Fibroblast of upper back skin (primary cell): ENCODE measurements at places on chromosomes 3 and 15.

DNA sequence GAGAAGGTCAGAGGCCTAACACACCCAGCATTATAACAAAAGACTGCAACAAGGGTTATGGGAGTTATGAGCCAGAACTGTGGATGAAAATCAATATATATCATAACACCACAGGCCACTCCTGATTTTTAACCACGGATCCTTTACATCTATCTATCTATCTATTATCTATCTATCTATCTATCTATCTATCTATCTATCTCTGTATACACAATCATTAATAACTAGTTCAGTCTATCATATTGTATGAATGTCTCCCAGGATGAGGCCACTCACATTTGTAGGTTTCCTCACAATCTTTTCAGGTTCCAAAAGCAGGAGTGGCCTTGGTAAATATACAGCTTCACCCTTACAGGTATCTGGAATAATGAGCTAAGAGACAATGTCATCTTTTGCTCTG, 94.2 kb downstream of the PDCD6IP start:
- DNase-seq, result no peak

- DNase-seq, result no peak
Observed at GRCh38 chr15:78925956-78926743, 18.7 kb downstream of the CTSH start.

- DNase-seq, result peak; percentile 24
Observed at GRCh38 chr15:101486696-101487459, 2.6 kb downstream of the PCSK6 start.

- DNase-seq, result no peak
Observed at GRCh38 chr3:113252553-113252952, 41.2 kb downstream of the BOC start.

DNA sequence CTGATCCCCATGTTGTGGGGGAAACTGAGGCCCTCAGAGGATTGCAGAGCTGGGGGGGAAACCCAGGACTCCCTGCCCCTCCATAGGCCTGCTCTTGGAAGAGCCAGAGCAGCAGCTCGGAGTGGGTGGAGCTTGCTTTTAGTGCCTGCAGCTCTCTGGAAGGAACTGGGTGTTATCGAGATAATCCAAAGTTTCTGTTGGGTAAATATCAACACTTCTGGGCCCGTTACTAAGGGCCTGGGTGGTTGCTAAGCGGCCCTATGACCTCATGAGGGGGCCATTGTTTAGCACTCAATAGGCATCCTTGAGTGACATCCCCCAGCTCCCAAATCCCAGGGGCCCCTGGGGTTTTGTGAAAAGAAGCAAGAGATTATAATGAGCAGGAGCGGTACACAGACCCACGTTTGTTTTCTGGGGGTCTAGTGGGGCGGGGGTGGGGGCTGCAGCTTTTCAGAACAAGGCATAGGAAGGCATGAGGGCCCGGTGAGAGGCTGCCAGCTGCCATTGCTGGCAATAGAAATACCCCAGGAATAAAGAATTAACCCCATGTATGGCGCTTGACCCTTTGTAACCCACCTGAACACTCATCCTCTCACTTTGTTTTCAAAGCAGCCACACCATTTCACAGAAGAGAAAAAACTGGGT, 48.3 kb upstream of the ATP2B2 start:
- DNase-seq, result no peak

DNA sequence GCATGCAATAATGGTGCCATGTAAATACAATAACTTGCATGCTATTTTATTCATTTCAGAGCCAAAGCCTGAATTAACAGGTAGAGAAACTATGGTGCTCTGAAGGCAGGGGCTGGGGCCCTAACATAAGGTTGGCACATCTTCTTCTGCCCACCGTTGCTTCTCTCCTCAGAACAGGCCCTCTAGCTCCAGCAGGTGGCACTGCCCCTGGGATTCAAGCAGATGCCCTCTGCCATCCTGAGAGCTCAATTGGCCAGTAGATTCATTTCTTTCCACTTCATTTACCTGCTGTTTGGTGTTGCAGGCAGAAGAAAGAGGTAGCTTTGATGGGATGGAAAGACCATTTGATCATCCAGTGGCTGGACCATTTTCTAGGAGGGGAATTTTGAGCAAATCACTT, 130.5 kb downstream of the FOXB1 start:
- no peak for DNase-seq

- DNase-seq, result no peak
Observed at GRCh38 chr15:95558131-95558530, 772.4 kb upstream of the NR2F2 start.

GRCh38 chr3:42247576-42248027, 18.4 kb downstream of the CCK start:
- DNase-seq, result peak; percentile 62

- no peak for DNase-seq
Observed at GRCh38 chr15:37794947-37795346, 139.5 kb upstream of the TMCO5A start.

DNA sequence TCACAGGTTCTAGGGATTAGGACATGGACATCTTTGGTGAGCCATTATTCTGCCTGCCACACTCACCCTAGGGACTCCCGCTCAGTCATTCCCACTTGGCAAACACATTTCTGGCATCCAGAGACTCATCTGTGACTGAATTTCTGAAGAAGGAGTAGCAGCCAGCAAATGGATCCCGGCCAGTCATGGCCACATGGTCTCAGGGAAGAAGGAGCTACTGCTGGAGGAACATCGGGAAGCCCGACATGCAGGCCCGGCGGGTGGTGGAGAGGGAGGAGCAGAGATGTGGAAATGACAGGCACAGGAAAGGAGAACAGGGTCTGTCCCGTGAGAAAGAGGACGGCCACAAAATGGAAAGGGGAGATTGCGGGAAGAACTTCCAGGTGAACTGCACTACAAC, 65.4 kb downstream of the SEMA5B start:
- DNase-seq, result no peak

GRCh38 chr3:16476636-16477035, 36.9 kb downstream of the RFTN1 start:
- peak; percentile 97 for DNase-seq

- DNase-seq, result no peak
Observed at GRCh38 chr3:113148284-113148683, 63.1 kb upstream of the BOC start.

DNA sequence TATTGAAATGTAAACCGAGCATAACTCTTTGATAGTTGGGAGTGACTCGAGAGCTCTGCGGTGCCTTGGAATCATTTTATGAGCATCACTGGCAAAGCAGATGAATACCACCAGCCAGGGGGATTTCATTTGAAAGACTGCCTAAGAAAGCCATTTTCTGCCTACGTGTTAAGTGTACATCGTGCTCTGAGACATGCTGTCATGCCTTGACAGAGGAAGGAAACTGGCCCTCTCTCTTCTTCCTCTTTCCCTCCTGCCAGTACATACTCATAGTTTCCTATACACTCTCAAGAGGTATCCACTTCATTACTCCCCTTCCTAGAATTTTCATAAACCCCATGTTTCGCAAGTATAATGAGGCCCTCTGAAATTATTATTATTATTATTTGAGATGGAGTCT, 8.8 kb downstream of the BCL2A1 start:
- no peak for DNase-seq

GRCh38 chr3:195748661-195749060, 27.9 kb downstream of the MUC20 start:
- DNase-seq, result no peak

GRCh38 chr15:78308422-78309032, 9.1 kb upstream of the SKIC8 start:
- DNase-seq, result peak; percentile 70

GRCh38 chr15:47340571-47340920, 376.8 kb upstream of the SEMA6D start:
- no peak for DNase-seq

GRCh38 chr3:155112661-155113389, 32.7 kb downstream of the MME start:
- no peak for DNase-seq

DNA sequence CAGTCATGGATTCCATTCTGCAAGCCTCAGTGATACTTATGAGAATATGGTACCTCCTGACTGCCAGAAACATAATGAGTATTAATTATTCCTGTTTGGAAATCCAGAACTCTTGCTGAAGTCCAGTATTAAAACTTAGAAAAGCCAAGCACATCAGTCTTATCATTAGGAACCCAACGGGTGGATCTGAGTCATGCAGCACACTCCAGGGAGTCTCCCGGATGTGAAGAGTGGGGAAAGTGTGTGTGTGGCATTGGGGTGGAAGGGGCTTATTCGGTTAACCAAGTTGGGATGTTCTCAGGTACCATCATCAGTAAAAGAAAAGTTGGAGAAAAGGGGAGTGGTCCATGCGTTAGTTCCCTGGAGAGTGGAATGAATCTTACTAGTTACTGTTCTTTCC, 181.1 kb downstream of the PLCL2 start:
- DNase-seq, result no peak

DNA sequence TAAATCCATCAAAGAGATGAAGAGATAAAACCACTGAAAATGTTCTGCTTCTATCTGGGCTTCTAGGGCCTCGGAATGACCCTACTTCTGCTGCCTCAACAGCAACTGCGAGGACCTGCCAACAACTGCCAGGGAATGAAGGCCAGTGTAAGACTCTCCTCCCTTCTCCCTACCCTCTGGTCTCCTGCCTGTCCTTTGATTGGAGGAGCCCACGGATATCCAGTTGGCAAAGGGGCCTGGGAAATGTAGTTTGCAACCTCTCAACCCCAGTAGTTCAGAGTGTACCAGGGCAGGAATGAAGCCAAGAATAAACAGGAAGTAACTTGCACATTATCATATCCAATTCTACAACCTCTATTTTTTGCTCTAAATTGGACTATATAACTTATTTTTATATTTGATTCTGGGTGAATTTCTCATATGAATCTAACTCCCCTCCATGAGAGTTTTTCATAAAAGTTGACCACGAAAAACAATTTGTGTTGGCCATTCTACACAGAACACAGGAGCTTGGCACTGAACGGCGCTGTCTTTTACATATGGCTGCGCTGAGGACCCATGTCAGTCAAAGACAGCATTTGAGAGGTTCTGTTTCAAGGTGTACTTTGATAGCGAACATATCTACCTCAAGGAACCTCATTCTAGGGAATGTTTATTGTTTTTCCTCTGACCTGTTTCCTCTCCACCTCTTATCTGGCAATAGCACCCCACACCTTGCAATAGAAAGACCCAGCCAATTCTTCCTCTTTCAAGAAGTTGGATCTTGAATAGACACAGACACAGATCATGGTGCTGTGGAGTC, 91.1 kb upstream of the RNF7 start:
- peak; percentile 49 for DNase-seq

DNA sequence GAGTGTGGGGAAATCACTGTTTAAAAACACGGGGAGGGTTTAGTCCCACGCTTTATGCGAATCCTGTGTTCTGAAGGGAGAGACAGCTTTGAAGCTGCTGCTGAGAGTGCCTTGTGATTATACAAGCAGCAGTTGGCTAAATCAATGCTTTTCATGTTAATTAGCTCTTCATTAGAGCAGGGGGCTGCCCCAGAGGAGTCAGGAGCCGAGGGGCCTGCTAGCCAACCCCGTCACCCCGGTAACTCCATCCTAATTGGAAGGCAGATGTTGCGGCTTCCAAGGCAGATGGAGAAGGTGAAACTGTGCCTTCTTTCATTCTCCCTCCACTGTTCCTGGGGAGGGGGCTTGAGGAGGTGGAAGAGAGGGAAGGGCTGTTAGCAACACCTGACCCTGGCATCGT, 92.4 kb upstream of the ANKRD34C start:
- DNase-seq, result no peak

DNA sequence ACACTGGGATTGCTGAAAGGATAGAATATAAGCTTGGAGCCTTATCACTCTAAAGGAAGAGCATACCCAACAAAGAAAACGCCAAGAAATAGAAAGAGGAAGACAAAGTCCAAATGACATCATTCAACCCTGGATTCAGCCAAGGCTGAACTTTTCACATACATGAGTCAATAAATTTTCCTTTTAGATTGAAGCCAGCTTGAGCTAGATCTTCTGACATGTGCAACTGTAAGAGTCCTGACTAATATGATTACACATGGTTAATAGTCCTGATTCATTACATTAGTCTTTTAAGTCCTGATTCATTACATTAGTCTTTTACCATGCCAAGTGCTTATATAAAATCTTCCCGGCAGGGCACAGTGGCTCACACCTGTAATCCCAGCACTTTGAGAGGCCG, 13.6 kb upstream of the DENND6A start:
- peak; percentile 86 for DNase-seq

GRCh38 chr15:74197176-74197965, 5.2 kb downstream of the STRA6 start:
- no peak for DNase-seq
